ENCODE measurements at places on chromosomes 3 and 15. TPM values are rescaled to one million over a fixed set of nuclear protein-coding genes. Genes with fewer than 3 reads are reported as not detected.

CCDC80 gene
- not detected for total RNA-seq

CLRN1 gene
- not detected for total RNA-seq

BRPF1 gene
- total RNA-seq: 35.2 TPM

CATSPER2 gene
- 12.9 TPM for total RNA-seq

PRR20G gene
- not detected for total RNA-seq

- no peak for DNase-seq
These were observed 54.1 kb downstream of the LEO1 start for GRCh38 chr15:51917493-51917892.

DNA sequence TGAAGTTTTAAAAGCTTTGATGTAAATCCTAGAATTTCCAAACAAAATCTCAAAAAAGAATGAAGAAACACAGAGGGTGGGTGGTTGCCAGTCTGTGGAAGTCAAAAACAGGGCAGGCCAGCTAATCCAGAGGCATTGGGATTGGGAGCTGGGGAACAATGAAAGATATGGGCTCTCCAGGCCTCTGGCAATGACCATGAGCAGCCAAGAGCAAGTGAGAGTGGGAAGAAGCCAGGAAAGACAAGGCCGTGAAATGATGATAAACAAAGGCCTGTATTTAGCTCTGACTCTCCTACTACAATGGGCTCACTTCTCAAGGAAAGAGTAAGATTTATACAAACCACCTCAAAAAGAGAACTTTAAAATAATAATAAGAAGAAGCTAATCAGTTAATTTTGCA lies 248.5 kb downstream of the ZMAT3 start:
- DNase-seq: no peak

DNA sequence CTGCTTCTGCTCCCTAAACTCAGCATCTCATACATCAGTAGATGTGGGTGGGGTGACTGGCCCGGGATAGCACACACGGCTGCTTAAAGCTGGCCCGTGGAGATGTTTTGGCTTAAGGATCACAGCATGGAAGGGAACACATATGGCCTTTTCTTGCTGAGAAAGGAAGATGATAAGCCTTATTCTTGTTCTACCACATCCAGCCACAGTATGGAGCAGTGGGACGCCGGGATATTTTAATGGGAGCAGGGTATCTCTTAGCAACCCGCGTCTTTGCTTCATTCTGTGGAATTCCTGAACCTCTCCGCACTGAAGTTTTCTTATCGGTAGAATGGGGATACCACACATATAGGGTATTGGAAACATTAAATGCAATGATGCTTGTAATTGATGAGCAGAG lies 94.1 kb upstream of the PROK2 start:
- DNase-seq: no peak

DNA sequence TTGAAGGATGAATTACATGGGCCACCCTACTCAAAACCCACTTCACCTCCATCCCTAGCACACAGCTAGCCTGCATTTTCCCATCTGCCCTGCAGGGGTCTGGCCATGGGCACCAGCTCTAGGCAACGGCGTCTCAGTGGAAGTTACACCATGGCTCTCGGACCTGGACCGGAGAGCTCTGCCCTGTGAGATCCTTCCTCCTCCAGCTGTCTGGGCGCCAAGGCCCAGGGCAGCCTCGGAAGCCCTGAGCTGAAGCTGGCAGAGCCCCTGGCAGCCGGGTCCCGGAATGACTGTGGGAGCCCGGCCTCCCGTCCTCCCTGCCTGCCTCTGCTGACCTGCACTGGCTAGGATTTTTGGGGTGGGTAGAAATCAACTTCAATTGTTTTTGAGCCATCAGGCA lies 98.9 kb downstream of the CHSY1 start:
- DNase-seq: no peak

DNA sequence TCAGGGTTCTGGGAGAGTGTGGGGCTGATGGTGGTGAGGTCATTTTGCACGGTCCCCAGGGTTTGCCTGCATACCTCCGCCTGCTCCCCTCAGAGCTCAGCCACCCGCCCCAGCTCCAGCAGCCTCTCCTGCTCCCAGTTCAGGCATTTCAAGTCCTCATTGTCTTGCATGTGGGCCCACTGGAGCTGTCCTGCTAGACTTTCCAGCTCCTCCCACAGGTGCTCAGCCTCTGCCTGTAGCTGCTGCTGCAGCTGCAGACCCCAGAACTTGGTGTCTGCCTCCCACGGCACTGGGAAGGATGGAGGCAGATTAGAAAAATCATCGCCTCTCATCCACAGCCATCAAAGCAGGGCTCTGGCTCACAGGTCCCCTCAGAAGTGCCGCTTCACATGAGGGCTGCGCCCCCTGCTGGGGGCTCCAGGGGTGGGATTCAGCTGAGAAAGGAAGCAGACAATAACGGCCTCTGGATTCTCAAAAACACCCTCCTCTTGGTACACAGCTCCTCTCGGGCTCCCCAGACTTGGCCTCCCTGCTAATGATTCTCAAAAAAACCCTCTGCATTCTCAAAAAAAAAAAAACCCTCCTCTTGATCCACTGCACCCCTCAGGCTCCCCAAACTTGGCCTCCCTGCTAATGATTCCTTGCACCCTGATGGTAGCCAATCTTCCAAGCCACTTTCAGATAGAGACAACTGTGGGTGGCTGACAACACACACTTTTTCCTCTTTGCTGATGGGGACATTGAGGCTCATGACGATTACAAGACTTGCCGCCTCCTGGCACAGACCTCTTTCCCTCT lies 89.3 kb upstream of the C2CD4B start:
- no peak for DNase-seq

- DNase-seq: no peak
These were observed 22.8 kb upstream of the ATP8B4 start for GRCh38 chr15:50141856-50142255.

GRCh38 chr3:64000453-64001055 lies 22.7 kb downstream of the PSMD6 start:
- no peak for DNase-seq

DNA sequence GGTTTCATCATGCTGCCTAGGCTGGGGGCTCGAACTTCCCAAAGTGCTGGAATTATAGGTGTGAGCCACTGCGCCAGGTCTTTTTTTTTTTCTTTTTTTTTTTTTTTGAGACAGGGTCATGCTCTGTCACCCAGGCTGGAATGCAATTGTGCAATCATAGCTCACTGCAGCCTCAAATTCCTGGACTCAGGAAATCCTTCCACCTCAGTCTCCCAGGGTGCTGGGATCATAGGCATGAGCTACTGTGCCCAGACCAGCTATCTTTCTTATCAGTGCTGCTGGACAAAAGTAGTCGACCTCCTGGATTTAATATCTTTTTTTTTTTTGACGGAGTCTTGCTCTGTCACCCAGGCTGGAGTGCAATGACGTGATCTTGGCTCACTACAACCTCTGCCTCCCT lies 60.8 kb downstream of the TFDP2 start:
- no peak for DNase-seq
